ENCODE measurements at places on chromosomes 1 and 21. TPM values are rescaled to one million over a fixed set of nuclear protein-coding genes. Genes with fewer than 3 reads are reported as not detected.

AMPD1 gene
- not detected for total RNA-seq

ATAD3B gene
- 33.1 TPM for total RNA-seq

DNA sequence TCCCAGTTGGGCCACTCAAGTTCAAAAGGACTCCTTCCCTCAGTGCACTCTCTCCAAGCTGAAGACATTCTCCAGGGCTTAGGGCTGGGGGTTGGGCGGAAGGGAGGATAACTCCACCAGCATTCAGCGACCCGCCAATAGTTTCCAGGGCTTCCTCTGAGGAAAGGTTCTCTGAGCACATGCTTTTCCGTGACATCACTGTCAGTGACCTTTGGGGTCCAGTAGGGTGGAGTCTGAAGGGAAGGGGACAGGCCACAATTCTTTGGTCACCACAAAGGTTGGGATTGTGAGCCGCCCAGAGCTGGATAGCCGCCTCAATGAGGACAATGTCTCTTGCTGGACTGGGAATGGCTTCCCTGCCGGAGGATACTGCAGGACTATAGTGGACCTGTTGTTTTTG, 22.8 kb upstream of the RXRG start:
- DNase-seq = no peak

DNA sequence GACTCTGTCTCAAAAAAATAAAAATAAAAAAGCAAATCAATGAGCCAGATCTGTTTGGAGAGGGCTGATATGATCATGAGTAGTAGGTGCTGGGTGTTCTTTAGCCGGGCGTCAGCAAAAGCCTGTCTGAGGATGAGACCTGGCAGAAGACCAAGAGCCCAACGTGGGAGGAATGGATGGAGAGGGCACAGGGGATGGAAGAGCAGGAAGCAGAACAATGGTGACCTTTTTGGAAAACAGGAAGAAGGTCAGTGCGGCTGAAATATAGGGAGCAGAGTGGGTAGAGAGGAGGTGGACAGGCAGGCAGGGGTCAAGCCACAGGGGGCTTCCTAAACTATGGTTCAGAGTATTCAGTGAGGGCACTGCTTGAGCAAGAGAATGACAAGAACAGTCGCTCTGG, 30.9 kb downstream of the VWA5B1 start:
- DNase-seq = no peak

DNA sequence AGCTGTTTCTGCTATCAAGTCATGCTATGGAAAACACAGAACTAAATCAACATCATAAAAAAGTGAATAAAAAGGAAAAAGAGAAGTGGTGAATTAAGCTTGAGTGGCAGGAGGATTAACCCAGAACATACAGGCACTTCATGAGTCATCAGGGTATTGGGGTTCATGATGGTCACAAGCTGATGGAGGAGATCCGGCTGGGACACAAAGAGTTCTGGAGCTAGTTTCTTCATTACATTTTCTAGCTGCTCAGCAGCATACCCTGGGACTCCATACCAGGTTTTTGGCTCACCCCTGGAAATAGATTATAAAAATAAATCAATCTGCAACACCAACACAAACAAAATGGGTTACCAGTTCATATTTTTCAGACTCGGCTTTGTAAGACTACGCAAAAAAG, 42.5 kb upstream of the SYT2 start:
- DNase-seq = no peak

CYP4X1 gene
- not detected for total RNA-seq

AMY1C gene
- not detected for total RNA-seq

- DNase-seq = no peak
Measured at GRCh38 chr21:44984792-44985440, 45.1 kb downstream of the SLX9 start.

MMP23B gene
- 2.7 TPM for total RNA-seq

EXTL1 gene
- not detected for total RNA-seq

DNA sequence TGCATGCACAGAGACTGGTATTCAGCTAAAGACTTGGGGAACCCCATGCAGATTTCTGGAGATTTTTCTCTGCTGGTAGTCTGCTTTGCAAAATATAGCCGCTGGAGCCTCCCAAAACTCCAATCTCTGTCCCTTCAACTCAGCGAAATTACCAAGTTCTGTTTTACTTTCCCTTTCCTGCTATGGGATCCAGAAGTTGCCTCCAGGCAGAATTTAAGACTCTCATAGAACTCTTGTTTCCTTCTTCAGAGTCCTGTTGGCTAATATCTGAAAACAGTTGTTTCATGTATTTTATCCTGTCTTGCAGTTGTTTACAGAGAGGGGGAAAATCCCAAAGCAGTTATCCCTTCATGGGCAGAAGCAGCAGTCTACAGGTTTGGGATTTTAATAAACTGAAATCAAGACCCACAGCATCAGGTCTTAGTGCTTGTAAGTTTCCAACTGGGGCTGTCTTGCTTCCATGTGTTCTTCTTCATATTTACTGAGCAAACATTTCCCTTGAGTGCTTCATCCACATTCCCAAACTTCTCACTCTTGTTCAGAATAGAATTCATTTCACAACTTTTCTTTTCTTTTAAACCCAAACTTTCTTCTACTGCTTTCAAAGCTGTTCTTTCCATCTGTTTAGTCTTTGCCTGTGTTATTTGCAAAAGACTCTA, 221.3 kb upstream of the DMRTA2 start:
- DNase-seq = no peak

- DNase-seq = no peak
Measured at GRCh38 chr1:178091986-178092745, 1.7 kb upstream of the RASAL2 start.

DNA sequence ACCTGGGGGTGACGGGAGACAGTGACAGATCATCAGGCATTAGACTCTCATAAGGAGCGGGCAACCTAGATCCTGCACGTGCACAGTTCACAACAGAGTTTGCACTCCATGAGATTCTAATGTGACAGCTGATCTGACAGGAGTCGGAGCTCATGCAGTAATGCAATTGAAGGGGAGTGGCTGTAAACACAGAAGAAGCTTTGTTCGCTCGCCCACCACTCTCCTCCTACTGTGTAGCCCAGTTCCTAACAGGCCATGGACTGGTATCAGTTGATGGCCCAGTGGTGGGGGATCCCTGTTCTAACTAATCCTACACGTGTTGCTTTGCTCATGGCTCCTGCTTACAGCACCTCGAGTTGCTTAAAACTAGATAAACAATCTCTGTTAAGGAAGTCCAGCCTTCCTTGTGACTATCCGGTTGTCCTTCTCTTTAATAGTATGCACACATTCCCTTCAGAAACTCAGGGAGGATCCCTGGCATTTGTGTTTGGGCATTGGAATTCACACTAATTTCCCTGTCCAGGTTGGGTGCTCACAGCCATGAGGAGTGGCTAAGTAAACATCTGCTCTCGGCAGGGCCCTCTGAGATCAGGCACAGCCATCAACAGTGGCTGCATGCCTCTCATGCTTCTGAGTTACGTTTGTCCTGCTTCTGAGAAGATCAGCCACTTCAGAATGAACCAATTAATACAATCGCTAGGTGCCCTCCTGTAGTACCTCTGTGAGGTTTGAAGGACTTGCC, 21.1 kb upstream of the F3 start:
- no peak for DNase-seq

DNA sequence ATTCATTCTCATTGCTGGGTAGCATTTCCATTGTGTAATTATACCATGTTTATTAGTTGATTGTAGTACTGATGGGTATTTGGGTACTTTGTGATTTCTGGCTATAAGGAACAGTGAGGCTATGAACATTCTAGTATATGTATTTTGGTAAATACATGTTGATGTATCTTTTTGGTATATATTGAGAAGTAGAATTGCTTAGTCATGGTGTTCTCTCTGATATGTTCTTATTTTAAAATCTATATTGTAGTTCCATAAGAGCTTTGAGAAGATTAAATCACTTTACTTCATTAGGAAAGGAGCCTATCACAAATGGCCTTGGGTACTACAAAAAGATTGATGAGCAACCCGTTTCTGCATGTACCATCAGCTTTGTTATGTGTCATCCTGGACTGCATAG, 13.4 kb downstream of the MIXL1 start:
- no peak for DNase-seq

DNA sequence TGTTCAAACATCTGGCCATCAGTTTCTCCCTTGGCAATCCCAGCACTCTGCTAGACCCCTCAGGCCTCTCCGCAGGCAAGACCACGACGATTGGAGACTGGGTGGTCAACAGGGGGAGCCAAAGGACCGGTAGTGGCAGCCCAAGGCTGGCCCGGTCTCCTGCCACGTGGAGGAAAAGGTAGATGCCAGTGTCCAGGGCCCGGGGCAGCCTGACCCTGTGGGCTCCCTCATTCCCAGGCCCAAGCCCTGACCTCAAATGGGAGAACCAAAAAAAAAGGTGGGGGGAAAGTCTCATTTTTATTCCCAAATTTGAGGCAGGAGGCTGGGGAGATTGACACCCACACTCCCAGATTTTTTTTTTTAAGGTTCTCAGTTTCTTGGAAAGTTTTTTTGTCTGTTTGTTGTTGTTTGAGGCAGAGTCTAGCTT, 24.8 kb downstream of the S100A6 start:
- peak; percentile 87 for DNase-seq

GRCh38 chr1:214018386-214019268, 30.9 kb downstream of the PROX1 start:
- no peak for DNase-seq

DNA sequence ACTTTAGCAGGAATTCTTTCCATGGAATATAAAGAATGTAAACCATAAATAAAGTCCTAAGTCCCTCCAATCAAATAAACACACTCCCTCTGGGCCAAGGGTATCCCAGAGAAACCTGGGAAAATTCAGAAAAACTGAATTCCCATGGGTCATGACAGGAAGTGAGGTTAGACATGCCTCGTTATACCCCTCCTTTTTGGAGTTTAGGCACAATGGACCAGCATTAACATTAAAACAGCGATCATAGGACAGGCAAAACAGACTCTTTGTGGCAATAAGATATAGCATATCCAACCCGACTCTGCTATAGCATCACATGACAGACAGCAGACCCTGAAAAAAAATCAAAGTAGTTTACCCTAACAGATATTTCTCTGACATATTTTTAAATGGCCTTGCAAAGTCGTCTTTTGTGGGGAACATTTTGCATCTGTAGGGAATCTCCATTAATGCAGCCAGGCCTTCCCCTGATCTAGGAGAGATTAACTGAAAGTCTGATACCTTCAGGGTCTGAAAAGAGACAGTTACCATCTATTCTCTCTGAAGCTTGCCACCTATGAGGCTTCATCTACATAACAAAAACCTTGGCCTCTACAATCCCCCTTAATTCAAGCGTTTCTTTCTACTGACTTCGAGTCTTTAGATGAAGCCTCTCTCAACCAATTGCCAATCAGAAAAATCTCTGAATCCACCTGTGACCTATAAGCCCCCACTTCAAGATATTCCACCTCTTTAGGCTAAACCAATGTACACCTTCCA, 143.0 kb upstream of the KCNK1 start:
- DNase-seq = no peak

DNA sequence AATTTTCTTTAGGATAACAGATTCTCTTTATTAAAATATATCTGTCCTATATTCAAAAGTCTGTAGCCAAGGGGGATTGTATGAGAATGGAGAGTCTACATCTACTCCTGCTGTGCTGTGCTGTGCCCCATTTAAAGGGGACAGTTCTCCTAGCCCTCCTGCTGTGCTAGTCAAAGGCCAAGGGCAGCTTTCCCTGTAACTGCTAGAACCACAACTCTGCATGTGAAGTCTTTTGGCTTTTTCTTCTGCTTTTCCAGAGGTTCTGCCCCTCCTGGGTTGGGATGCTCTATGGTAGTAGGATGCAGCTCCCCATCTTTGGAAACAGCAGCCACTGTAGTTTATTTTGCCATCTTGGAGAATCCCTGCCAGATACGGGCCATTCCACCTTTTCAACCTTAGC, 197.5 kb upstream of the JUN start:
- DNase-seq = no peak

DNA sequence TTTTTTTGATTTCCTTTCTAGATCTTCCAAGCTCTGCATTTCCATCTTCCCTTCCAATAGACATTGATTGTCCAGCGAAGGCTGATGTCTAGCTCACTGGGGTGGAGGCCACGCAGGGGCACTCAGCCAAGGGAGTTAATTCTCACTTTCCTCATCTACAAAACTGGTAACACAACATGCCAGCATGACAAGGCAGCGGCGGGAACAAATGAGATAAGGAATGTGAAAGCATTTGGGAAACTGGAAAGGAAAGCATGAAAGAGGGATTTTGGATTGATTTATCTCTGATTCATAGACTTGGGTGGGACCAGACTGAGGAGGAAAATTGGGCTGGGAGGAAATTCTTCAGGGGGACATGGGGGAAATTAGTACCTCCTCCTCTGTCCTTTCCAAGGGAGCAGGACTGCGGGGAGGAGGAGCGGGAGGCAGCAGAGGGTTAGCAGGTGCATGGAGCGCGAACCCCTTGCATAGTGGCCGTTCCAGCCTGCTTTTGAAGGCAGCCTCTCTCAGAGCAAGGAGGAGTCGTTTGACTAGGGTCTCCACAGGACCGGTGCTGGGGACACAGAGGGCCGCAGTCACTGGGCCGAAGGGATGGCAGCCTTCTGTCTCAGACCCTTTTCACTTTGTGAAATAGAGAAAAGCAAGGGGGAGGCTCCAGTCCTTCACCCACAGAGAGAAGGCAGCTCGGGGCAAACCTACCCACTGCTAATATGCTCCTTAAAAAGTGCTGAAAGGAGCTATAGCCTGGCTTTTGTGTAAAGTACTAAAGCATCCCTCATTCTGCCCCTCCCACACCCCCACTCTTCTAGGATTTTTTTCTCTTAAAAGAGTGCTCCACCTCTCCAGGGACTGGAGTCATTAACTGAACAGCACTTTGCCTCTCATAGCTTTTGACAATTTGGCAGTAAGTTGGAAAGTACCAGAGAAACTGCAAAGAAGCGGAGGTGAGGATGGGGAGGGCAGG, 89.2 kb downstream of the PLXNA2 start:
- DNase-seq = no peak

DNA sequence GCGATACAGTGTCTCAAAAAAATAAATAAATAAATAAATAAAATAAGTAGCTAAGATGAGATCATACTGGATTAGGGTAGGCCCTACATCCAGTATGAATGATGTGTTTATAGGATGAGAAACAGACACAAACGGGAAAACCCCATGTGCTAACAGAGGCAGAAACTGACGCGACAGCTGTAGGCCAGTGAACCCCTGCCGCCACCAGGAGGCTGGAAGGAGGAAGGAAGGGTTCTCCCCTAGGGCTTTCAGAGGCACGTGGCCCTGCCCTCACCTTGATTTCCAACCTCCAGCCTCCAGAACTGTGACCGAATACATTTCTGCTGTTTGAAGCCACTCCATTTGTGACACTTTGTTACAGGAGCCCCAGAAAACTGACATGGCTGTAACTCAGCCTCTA, 38.5 kb downstream of the CHD5 start:
- peak; percentile 33 for DNase-seq

DNA sequence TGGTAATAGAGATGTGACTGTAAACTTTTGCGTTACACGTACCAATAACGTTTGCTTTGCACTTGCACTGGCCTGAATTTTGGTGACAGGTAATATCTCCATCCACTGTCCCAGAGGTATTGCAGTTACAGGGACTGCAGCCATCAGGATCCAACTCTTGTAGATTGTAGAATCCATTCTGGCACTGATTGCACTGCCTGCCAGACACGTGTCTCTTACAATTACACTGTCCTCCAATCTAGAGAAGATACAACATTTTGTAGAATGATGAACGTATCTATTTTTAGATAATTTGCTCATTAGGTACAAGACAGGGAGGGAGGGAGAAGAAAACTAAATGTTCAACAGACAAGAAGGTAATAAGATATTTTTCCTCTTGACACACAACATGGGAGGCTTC, 172.4 kb downstream of the USH2A start:
- no peak for DNase-seq

FCRL2 gene
- total RNA-seq = not detected
